ENCODE measurements at places on chromosomes 16 and 17.

DNA sequence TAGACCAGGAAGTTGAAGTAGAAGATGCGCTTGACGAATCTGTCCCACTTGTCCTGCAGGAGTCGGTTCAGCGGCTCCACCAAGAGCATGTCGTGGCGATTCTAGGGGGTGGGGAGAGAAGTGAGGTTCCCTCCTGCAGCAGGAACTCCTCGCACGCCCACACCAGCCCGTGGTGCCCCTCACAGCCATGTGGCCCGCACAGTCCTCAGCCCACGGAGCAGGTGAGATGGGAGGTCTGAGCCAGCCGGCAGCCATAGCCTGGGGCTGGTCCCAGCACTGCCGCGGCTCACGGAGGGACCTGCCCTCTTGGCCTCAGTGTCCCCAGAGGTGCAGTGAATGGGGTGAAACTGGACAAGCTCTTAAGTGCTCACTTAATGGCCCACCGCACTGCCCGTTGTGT is 23.4 kb downstream of the TRPV1 start:
- no peak for DNase-seq

DNA sequence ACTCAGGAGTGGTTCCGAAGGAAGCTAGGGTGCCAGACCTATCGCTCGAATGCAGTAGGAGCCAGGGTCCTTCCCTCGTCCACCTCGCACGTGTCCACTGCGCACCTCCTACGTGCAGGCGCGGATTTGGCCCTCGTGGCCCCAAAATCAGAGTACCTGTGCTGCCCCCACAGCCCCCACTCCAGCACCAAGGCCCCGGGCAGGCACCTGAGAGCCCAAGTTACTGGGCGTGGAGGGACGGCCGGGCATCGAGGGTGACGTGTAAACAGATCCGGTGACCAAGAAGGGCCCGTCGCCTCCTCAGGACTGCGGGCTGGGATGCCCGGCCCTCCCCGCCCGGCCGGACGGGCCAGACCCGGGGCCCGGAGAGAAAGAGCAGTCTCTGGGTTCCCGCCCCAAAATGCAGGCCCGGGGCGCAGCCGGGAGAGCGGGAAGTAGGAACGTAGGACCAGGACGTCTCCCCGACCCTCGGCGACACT is 492 bp downstream of the SLC25A39 start:
- DNase-seq = no peak

GRCh38 chr16:87945351-87946042 is 5.7 kb upstream of the BANP start:
- DNase-seq = peak; percentile 100

- no peak for DNase-seq
Measured at GRCh38 chr17:61456688-61457225, 4.5 kb downstream of the TBX4 start.

GRCh38 chr17:43219001-43219400 is 7.3 kb downstream of the TMEM106A start:
- no peak for DNase-seq

- no peak for DNase-seq
Measured at GRCh38 chr16:88327561-88328312, 55.0 kb upstream of the ZNF469 start.

DNA sequence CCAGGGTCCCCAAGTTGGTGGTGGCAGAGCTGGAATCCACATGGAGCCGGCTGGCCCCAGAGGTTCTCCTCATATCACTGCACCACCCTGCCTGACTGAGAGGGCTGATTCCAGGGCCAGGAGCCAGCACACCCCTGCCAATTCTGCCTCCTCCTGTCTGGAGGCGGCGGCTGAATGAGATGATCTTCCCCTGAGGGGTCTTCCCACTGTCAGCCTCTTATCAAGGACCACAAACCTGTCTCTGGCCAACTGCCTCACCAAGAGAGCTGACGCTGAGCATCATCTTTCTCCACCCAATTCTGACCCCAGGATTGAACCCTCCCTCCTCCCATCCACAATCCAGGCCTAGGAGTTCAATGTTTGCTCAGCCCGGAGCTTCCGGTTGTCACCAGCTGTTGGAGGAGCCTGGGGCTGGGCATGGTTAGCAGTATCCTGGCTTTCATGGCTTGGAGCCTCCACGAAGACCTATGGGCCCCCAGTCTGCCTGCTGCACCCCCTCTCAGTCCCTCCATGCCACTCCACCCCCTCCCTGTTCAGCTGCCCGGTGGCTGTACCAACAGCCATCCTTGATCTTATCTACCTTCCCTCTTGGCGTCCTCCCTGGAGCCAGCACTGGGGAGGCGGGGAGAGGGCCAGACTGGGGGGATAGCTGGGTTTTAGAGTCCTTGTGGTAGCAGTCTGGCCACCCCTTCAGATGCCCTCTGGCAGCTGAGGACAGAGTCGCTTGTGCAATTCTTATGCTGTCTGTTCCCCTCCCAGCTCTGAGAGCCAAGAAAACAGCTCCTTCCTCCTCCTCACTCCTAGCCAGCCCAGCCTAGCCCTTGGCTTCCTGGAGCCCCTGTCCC is 25.6 kb downstream of the ABCC3 start:
- DNase-seq = peak; percentile 92

- no peak for DNase-seq
Measured at GRCh38 chr17:80097127-80097621, 4.2 kb upstream of the GAA start.

- DNase-seq = peak; percentile 72
Measured at GRCh38 chr17:57671667-57672632, 73.1 kb downstream of the CCDC182 start.

DNA sequence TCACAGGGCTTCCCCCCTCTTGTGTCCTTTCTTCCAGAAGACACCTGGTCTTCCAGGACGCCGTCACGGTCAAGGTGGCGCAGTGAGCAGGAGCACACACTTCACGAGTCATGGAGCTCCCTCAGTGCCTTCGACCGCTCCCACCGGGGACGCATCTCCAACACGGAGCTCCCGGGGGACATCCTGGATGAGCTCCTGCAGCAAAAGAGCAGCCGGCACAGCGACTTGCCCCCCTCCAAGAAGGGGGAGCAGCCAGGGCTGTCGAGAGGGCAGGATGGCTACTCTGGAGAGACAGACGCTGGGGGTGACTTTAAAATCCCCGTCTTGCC is 199.6 kb downstream of the KATNIP start:
- no peak for DNase-seq

DNA sequence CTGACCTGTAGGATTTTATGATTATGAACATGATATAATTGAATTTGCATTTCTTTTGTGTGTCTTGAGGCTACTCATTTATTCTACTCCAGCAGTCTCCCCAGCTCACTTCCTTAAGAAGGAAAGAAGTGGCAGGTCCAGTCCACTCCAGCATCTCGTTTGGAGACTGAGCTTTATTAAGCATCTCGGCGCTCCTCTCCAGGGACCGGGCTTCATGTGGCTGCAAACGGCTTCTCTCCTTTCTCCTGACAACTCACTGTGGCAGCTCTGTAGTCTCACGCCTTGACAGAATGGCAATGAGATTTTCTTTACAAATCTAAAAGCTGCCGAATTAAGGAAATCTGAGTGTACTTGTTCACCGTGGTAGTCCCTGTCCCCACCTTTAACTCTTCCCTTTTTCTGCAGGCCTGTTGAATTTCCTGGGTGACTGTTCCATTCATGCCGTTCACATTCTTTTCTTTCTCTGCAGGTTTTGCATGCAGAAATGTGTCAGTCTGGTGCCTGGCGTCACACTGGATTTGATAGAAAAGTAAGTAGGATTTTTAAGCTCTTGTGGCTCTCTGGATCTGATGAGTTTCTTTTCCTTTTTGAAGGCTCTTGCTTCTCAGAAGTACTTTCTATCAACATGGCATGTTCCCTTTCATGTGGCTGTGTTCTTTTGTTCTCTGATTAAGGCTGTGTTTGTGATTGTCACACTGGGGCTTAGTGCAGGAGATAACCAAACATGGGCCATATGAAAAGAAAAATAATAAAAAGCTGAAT is 200.5 kb upstream of the CHMP6 start:
- no peak for DNase-seq

DNA sequence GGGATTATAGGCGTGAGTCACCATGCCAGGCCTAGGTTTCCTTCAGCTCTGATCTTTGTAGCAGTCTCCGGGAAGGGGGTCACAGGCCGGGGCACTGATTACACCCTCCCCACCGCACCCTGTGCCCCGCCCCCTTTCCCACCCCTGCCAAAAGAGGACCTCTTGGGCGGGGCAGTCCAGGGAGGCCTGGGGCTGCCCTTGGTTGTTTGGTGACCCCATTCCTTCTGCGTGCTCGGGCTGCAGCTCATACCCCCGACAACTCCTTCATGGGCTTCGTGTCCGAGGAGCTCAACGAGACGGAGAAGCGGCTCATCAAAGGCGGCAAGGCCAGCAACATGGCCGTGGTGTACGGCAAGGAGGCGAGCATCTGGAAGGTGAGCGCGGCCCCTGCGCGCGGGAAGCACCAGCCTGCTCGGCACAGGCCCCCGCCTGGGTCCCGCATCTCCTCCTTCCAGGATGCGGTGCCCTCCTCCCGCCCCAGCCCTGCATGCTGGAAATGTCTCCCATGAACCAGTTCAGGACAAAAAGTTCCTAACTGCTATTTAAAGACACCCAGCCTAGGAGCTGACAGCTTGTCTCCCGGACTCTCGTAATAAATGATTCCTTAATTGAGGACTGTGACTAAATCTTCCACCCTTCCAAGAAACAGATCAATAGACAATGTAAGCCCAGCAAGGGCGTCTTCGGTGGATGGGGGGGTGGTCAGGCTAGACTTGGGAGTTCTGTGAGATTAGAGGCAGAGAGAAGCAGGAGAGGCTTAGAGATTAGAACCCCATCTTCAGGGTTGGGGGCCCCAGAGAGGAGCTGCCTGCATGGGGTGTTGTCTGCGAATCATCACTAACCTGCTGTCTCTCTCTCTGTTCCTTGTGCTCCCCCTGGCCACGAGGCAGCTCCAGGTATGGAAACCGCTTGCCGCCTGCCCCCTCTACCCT is 64.5 kb downstream of the MGAT5B start:
- DNase-seq = no peak

GRCh38 chr17:7997186-7997585 is 5.2 kb upstream of the GUCY2D start:
- peak; percentile 82 for DNase-seq

- DNase-seq = no peak
Measured at GRCh38 chr17:81058263-81058871, 23.4 kb downstream of the BAIAP2 start.

DNA sequence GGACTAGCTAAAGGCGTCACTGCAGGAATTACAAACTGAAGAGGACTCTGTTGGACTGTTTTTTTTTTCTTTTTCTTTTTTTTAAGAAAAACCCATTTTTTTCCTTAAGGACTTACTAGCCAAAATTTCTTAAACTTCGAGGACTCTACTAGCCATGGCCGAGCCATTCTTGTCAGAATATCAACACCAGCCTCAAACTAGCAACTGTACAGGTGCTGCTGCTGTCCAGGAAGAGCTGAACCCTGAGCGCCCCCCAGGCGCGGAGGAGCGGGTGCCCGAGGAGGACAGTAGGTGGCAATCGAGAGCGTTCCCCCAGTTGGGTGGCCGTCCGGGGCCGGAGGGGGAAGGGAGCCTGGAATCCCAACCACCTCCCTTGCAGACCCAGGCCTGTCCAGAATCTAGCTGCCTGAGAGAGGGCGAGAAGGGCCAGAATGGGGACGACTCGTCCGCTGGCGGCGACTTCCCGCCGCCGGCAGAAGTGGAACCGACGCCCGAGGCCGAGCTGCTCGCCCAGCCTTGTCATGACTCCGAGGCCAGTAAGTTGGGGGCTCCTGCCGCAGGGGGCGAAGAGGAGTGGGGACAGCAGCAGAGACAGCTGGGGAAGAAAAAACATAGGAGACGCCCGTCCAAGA is 878 bp downstream of the HEXIM1 start:
- peak; percentile 59 for DNase-seq

GRCh38 chr17:12445331-12445730 is 220.4 kb upstream of the MYOCD start:
- DNase-seq = no peak

DNA sequence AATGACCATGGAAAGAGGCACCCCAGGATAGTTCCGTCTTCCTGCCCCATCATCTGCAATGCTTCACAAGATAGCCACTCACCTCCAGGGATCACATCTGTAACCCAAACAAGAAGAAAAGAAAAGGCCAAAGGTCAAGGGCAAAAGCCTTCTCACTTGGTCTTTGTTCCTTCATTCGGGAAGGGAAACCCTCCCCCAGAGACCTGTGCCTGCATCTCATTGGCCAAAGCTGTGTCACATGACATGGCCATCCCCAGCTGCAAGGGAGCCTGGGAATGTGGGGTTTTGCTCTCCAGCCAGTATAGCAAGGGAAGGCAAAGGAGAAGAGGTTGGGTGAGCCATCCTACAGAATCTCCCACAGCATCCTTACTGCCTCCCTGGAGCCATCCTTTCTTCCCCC is 47.9 kb downstream of the NOL11 start:
- DNase-seq = no peak

GRCh38 chr16:14148569-14148968 is 77.5 kb downstream of the MRTFB start:
- no peak for DNase-seq

GRCh38 chr16:27748868-27749546 is 199.1 kb downstream of the KATNIP start:
- no peak for DNase-seq

GRCh38 chr17:36592316-36592715 is 637 bp downstream of the DHRS11 start:
- DNase-seq = peak; percentile 19

DNA sequence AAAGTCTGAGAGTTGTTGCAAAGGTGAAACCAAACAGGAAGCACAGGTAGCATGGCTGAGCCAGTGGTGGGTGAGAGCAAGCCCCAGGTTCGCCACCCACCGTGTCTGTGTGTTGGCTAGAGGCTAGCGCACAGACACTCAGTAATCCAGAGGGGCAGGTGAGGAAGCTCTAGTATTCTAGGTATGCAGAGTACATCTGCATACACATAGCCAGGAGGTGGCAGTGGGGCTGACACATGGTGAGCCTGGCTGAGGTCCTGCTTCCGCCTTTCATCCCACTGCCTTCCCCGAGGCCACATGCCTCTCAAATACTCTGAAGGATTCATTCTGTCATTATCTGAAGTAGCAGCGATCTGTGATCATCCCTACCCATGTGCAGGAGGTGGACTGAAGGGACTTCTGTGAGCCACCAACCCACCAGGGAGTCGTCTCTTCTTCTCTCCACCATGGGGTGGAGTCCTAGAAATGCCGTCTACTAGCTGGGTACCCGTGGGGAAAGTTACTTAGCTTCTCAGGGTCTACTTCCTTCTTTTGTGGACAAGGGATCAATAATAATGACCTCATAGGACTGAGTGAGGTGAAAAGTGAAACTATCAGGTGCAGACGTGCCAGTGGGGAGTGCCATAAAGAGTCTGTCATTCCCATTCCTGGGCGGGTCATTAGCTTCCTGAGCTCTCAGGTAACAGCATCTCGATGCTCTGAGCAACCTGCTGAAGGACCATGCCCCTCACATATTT is 36.0 kb upstream of the ICAM2 start:
- DNase-seq = no peak

DNA sequence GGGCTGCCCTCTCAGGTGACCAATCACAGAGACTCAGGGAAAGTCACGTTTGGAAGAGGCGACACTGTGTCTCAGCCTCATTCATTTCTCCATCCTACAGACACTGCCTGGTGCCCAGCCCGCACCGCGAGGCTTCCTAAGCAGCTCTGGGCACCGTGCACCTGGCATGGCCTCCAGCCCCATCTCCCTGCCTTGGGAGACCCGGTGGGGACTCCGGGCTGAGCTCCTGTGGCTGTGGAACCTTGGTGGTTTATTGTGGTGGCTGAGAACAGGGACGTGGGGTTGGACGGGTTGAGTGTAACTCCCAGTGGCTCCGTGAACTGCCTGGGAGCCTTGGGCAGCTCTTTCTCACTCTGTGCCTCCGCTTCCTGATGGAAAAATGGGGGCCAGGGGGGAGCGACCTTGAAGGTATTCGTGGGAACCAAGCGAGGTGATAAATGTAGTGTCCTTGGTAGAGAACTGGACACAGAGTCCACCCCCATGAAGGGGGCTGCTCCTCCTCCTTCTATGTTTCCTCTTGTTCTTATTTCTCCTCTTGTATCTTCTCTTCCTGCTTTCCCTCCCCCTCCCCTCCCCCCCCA is 215.4 kb downstream of the SEC14L1 start:
- peak; percentile 22 for DNase-seq
